HuH-7 (cell line): ENCODE measurements at places on chromosomes 13 and 19.
A peak's percentile ranks its signal among the peaks of the same experiment; 100 is the strongest.

- no peak for DNase-seq
Measured at GRCh38 chr13:93108111-93108601, 118.5 kb upstream of the GPC6 start.

GRCh38 chr13:101686003-101686402, 233.5 kb downstream of the ITGBL1 start:
- DNase-seq, result no peak

GRCh38 chr13:108594153-108594552, 35.3 kb upstream of the MYO16 start:
- DNase-seq, result no peak

GRCh38 chr19:49290517-49290916, 34.5 kb downstream of the SLC6A16 start:
- no peak for DNase-seq

DNA sequence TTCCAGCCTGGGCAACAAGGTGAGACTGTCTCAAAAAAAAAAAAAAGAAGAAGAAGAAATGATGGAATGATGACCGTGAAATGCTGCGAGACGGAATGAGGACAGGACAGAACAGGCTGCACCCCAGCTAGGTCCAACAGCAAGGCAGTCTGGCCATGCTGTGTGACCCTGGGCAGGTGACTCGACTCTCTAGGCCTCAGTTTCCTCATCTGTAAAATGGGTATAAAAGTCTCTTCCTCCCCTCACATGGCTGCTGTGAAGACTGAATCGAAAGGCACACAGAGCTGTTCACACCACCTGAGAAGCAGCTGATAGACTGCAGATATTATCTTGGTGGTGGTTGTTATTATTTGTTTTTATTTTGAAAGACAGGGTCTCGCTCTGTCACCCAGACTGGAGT, 22.3 kb downstream of the PTPRS start:
- DNase-seq, result no peak

DNA sequence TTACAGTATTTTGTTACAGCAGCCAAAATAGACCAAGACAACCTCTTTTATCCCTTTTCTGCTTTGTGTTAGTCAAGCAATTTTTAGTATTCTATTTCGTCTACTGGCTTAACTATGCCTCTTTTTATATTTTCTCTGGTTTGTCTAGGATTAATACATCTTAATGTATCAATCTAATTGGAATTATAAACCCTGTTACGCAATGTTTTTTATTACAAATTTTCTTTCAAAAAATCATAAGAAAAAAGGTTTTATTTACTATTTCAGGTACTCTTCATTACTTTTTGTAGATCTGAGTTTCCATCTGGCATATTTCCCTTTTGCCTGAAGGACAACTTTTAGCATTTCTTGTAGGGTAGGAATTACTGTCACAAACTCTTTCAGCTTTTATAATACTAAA, 275.3 kb downstream of the DIAPH3 start:
- no peak for DNase-seq

DNA sequence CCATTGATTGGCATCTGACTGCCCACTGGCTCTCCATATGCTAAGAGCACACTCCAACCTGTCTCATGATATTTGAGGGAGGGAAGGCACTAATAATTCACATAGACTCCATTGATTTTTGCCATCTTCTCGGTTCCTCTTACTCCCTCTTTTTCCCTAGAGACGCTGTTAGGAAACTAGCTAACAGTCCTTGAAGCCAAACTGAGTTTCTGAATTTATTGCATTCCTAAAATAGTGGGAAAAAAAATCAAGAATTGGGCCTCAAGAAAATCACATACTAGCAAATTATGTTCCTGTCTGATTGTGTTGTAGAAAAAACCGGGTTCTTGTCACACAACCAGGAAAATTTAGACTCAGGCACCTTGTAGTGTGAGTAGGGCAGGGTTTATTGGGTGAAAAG, 86.4 kb upstream of the SLC7A1 start:
- DNase-seq, result no peak

GRCh38 chr13:40016953-40017660, 361.6 kb downstream of the COG6 start:
- no peak for DNase-seq

- DNase-seq, result no peak
Measured at GRCh38 chr13:97904059-97904458, 49.4 kb upstream of the IPO5 start.

DNA sequence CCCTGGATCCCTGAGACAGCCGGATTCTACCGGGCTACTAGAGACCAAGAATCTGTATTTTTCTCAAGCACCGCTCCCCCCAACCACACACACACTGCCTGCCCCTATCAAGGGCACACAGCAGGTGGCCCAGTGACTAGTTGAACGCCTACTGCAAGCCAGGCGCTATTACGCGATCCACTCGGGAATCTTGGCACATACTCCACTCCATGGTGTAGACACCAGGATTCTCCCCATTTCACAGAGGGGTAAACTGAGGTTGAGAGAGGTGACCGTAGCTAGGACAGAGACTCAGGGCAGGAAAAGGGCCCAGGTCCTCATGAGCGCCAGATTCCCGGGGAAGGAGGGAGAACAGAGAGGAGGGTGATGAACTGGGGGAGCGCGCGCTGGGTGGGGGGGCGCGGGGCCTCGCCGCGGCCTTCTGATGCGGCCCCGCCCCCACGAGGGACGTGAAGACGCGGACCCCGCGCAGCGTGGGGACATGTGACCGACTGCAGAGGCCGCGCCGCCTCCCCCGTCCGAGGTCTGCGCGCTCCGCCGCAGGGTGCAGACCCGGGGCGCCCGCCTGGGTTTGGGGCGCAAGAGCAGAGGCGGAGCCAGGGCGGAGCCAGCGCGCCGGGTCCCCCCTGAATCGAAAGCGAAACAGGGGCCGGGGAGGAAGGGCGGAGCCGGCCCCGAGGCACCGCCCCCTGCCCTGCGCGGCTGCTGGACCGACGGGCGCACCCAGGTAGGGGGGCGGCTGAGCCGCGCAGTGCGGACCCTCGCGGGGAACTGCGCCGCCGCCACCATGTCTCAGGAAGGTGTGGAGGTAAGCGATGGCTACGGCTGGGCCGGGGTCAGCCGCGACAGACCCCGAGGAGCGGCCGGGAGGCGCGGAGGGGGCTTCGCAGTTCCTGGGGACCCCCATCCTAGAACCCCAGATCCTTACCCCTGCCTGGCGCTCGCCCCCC, at the start of gene SHFL:
Gene SHFL (plus strand): TSS at position 677 of the 950 bp plus-strand sequence. CDS start 111 bp downstream, at position 788.
- peak; percentile 83 for DNase-seq

DNA sequence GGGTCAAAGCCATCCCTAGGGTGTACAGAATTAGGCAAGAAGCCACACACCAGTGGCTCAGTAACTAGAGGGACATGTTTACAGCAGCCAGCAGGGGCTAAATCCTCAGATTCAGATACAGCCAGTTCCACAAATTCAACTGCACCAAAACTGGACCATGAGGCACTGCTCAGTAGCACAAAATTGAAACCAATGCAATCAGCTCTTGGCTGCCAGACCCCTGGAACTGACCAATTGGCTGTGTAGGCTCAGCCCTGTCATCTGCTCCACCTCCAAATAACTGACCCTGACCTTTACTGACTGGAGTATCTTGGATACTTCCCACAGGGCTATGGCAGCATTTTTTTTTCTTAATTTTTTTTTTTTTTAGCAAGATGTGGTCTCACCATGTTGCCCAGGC, 226.5 kb downstream of the FOXO1 start:
- DNase-seq, result no peak

DNA sequence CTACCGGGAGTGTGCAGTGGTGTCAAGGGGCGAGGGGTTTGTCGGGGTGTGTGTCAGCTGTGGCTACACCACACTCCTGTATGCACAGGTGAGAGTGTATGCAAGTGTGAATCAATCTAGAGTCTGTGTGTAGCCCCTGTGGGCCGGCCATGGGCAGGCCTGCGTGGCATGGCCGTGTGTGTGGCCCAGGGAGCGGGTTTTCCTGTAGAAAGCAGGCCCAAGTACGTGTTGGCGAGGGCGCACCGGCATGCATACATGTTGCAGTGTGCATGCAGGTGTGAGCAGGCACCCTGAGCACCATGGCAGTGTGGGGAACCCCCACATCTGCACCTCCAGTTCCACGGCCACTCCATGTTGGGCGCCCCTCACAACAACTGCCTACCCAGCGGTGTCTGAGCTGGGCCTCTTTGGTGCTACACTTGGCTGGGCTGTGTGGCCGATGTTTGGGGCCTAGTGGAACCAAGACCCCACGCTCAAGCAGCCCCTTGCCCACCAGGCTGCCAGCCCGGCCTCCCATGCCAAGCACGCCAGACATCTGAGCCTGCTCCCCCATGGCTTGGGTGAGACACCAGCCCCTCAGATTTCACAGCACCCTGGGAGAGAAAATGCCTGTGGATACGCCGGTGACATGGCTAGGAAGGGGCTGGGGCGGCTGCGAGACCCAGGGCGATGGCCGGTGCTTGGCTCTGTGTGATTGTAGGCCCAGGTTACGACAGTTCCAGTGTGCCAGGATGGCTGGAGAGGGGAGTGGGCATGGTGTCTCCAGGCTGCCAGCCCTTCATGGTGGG, 2.1 kb downstream of the NFIX start:
- DNase-seq, result no peak

DNA sequence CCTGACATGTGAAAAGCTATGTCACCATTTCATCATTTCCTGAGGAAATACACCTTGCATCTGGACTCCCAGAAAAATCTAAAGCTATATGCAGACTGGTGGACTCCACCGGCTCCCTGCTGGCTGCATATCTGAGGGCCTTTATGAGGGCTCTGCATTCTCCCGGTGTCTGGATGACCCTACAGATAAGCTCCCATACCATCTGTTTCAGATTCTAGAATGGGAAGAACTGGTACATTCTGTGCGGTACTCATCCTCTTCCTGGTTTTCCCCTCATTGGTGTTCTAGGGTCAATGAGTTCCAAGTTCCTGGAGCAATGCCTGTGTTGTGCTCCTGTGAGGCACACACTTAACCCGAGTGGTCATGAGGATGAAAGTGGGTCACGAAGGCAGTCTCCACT, 60.4 kb downstream of the COL4A1 start:
- no peak for DNase-seq

- no peak for DNase-seq
Measured at GRCh38 chr19:39064405-39064804, 19.8 kb upstream of the ACP7 start.

GRCh38 chr19:52522551-52522950, 4.9 kb upstream of the ZNF808 start:
- DNase-seq, result no peak

DNA sequence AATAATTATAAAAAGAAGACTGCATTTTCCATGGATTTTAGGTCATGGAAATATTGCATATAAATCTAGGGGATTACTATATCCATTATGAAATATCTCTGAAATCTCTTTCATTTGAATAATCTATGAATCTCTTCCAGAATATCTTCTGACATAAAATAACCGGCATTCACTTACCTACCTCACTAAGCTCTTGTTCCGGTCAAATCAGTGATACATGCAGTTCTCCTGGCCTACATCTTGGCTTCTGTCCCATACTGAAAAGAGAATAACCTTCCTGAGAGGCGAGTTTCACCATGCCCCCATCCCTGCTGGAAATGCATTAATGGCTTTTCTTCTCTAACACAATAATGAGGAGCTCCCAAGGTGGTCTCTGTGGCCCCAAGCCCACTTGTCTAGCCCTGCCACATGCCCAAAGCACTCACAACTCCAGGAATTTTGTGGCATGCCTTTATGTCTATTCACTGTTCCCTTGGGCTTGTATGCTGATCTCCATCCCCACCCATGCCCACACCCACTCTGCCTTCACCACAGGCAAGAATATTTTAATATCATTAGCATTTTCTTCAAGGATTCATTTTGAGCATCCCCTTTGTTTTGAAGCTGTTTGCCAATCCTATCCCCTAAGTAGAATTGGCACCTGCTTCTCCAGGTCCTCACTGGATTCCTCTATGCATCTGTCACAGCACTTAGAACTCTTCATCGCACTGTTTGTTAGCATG, 401.6 kb downstream of the COG6 start:
- DNase-seq, result no peak

DNA sequence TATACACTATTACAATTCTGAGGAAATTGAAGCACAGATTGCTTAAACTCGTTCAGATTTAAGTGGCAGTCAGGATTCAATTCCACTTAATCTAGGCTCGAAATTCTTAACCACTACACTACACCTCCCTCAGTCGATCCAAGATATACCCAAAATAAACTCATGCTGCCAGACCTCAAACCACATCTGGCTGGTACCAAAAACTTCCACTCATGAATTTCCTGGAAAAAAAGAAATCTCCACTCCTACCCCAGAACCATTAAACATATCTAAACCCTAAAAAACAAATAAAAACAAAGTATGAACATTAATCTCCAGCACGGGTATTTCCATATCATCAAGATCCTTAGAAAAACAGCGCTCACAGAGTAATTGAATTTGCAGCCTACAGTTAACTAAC, 1.1 kb downstream of the ZFP30 start:
- no peak for DNase-seq

DNA sequence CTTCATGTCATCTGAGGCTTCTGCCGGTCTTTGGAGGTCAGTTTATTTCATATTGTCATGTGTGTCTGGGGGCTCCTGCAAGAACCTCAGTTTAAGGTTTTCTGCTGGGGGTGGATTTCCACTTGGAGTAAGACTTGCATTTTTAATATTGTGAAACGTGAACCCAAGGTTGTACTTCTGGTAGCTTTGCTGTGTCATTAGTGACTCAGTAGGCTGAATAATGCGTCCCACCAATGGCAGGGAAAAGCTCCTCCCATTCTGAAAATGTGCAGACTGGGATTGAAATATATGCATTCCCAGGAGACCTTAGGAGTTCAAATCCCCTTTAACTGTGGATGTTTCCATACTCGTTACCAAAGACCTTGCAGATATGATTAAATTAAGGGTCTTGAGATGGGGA, 46.2 kb downstream of the ING1 start:
- no peak for DNase-seq

- peak; percentile 8 for DNase-seq
Measured at GRCh38 chr13:50594276-50595051, 249.0 kb downstream of the DLEU7 start.

- no peak for DNase-seq
Measured at GRCh38 chr19:14414926-14415690, 4.0 kb downstream of the DDX39A start.

DNA sequence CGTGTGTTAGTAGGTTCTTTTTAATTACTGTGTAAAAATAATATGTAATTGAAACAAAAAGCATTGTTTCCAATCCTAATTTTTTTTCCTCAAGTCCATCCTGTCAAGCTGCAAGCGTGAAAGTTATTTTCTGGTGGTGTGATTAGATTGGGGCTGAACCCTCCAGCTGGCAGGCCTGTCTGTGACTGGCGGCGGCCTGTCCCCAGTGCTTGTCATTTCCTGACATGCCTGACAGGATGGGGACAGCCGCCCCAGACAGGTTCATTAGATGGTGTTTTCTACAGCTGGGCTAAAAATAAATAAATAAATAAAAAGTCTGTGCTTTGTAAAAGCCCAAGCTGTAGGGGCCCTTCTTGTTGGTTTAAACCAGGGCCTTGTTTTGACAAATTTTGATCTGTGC, 53.7 kb upstream of the MAB21L1 start:
- no peak for DNase-seq

- no peak for DNase-seq
Measured at GRCh38 chr19:29858000-29858596, 46.3 kb downstream of the CCNE1 start.

- no peak for DNase-seq
Measured at GRCh38 chr19:43711751-43712355, 4.0 kb upstream of the IRGC start.

- no peak for DNase-seq
Measured at GRCh38 chr13:52779103-52779502, 39.5 kb upstream of the CNMD start.

GRCh38 chr19:15015946-15016542, 33.2 kb upstream of the CASP14 start:
- peak; percentile 28 for DNase-seq

- DNase-seq, result peak; percentile 43
Measured at GRCh38 chr19:6092329-6093286, 17.7 kb downstream of the RFX2 start.
